MCF 10A (cell line): ENCODE measurements at places on chromosomes 7 and 10. TPM values are rescaled to one million over a fixed set of nuclear protein-coding genes. Genes with fewer than 3 reads are reported as not detected.

OPN4 gene
- total RNA-seq: not detected in 2 replicates

PDK4 gene
- total RNA-seq: 1.2 and 1.3 TPM in 2 replicates

OR9A2 gene
- total RNA-seq: not detected in 2 replicates

TAS2R41 gene
- total RNA-seq: not detected in 2 replicates

CTTNBP2 gene
- total RNA-seq: 0.17 and 0.98 TPM in 2 replicates

CNTNAP2 gene
- total RNA-seq: 1.0 and 1.1 TPM in 2 replicates

PNLIPRP3 gene
- 7.6 and 9.5 TPM in 2 replicates for total RNA-seq

SFXN4 gene
- total RNA-seq: 33.2 and 44.7 TPM in 2 replicates

GRCh38 chr10:43294241-43294658, 27.4 kb upstream of the RASGEF1A start:
- no peak overlapping the region for H3K27ac ChIP-seq
- H3K4me3 ChIP-seq: no peak overlapping the region
- no peak for DNase-seq
- no peaks in the 10 kb centered on the region for H3K27me3 ChIP-seq
- peaks cover 5% of the 10 kb centered on the region for H3K4me1 ChIP-seq
- H3K36me3 ChIP-seq: no peaks in the 10 kb centered on the region

GRCh38 chr7:149473251-149473650, 12.4 kb upstream of the ZNF777 start:
- H3K4me1 ChIP-seq: no peaks in the 10 kb centered on the region
- DNase-seq: no peak
- no peak overlapping the region for H3K27ac ChIP-seq

GRCh38 chr10:126140746-126141273, 244.4 kb downstream of the FANK1 start:
- DNase-seq: peak; percentile 13
- H3K4me1 ChIP-seq: no peaks in the 10 kb centered on the region
- no peak overlapping the region for H3K4me3 ChIP-seq
- H3K27ac ChIP-seq: no peak overlapping the region

DNA sequence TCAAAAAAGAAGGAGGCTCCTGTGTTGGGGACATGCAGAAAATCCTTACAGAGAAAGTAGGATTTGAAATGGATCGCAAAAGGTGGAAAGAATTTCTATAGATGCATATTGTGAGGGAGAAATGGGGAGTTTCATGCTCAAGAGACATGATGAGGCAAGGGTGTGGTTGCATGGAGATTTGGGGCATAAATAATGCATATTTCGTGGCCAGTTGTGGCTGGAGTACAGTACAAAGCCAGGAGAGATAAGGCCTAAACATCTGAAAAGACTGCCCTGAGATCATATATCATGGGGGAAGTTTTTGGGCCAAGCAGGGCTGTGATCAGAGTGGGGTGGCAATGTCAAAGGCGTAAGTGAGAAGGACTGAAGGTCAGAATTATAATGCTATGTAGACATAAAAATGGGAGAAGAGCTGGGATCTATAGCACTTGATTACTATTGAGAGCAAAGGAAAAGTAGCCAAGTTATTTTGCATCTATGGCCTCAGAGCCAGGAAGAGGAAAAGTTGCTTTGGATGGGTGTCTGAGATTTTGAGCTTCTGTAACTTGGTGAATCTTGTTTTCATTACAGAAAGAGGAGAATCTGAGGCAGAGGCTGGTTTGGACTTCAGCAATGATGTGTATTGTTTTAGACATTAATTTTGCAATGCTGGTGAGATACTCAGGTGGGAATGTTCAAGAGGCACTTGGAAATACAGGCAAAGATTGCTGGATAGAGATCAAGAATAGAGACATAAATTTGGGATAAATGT, 166.6 kb downstream of the INHBA start:
- no peak for DNase-seq
- H3K36me3 ChIP-seq: no peaks in the 10 kb centered on the region
- no peaks in the 10 kb centered on the region for H3K27me3 ChIP-seq
- peaks cover 8% of the 10 kb centered on the region for H3K4me1 ChIP-seq

- H3K4me1 ChIP-seq: peaks cover 63% of the 10 kb centered on the region
- H3K36me3 ChIP-seq: peaks cover 6% of the 10 kb centered on the region
- peak overlapping the region; percentile 84 for H3K27ac ChIP-seq
Observed at GRCh38 chr7:42095791-42096190, 141.2 kb downstream of the GLI3 start.

DNA sequence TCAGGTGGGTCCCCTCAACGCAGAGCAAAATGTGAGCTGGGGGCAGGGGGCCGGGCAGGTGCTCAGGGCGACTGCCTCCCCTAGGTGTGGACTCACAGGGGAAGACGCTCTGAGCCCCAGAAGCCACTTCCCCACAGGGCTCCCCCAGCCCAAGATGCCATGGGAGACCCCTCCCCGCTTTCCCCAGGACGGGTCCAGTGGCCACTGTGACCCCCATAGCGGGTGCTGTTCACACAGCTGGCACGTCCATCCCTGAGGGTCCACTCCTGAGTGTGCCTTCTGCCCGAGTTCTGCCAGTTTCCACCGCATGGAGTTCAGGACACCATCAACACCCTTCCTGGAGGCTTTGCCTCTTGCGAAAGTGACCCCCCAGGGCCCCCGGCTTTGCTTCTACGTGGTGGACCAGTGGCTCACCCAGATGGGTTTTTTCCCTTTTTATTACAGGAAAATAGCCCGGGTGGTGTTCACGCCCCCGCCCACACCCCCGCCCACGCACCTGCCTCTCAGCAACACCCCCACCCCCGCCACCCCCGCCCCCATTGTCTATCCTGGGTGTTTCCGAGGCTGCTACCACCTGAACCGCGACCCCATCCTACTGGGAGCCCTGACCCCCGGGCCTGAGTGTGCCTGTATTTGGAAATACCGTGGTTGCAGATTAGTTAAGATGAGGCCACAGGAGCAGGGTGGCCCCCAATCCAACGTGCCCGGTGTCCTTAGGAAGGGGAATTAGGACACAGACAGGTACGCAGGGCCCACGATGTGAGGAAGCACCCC, 32.0 kb downstream of the ADAP1 start:
- H3K36me3 ChIP-seq: no peaks in the 10 kb centered on the region
- no peaks in the 10 kb centered on the region for H3K27me3 ChIP-seq
- H3K4me3 ChIP-seq: no peak overlapping the region
- H3K27ac ChIP-seq: no peak overlapping the region
- DNase-seq: no peak

DNA sequence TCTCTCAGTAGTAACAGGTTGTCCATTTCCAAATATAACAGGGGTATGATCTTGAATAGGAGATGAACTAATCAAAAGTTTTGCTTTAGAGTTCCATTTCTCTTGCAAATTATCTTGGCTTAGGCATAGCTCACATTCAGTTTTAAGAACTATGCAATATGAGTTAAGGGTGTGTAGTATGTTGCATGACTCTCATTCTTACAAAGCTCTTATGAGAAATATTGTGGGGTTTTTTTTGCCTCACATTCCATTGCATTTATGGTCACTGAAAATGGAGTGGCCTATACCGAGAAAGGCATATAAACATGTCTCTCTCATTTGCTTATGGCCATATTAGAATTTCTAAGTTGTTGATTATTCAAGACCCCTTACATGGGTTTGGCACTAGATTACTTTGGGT, 48.5 kb upstream of the LAMB1 start:
- no peaks in the 10 kb centered on the region for H3K27me3 ChIP-seq
- peaks cover 6% of the 10 kb centered on the region for H3K4me1 ChIP-seq
- H3K4me3 ChIP-seq: no peak overlapping the region
- H3K27ac ChIP-seq: no peak overlapping the region
- H3K36me3 ChIP-seq: no peaks in the 10 kb centered on the region

GRCh38 chr10:117087521-117087920, 50.5 kb downstream of the VAX1 start:
- no peak overlapping the region for H3K27ac ChIP-seq
- DNase-seq: no peak
- peaks cover 6% of the 10 kb centered on the region for H3K36me3 ChIP-seq
- no peaks in the 10 kb centered on the region for H3K27me3 ChIP-seq

GRCh38 chr7:114214466-114214865, 200.1 kb upstream of the FOXP2 start:
- no peaks in the 10 kb centered on the region for H3K4me1 ChIP-seq
- H3K36me3 ChIP-seq: no peaks in the 10 kb centered on the region
- no peak overlapping the region for H3K27ac ChIP-seq
- no peak overlapping the region for H3K4me3 ChIP-seq

DNA sequence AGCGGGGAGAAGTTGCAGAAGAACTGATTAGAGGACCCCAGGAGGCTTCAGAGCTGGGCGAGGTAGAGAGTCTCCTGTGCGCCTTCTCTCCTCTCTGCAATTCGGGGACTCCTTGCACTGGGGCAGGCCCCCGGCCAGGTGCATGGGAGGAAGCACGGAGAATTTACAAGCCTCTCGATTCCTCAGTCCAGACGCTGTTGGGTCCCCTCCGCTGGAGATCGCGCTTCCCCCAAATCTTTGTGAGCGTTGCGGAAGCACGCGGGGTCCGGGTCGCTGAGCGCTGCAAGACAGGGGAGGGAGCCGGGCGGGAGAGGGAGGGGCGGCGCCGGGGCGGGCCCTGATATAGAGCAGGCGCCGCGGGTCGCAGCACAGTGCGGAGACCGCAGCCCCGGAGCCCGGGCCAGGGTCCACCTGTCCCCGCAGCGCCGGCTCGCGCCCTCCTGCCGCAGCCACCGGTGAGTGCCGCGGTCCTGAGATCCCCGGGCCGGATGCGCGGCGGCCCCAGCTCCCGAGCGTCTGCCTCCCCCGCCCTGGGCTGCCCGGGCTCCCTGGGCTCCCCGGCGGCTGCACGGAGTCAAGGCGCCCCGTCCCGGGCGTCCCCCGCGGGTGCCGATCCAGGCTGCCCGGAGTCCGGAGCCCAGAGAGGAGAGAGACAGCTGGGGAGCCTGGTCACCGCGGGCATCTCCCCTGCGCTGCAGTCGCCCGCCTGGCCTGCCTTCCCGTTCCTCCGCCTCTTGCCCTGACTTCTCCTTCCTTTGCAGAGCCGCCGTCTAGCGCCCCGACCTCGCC, at the start of gene PLAU:
Gene PLAU (plus strand): TSS at position 369 of the 789 bp plus-strand sequence. CDS start 424 bp downstream, outside the sequence.
- H3K36me3 ChIP-seq: peaks cover 5% of the 10 kb centered on the region
- H3K4me1 ChIP-seq: peaks cover 73% of the 10 kb centered on the region
- H3K4me3 ChIP-seq: peak within 1 kb of the TSS; percentile 97
- no peak for DNase-seq

- no peak overlapping the region for H3K4me3 ChIP-seq
- no peak for DNase-seq
- H3K27ac ChIP-seq: no peak overlapping the region
Observed at GRCh38 chr10:13953371-13953770, 366.6 kb downstream of the PRPF18 start.

GRCh38 chr10:22912763-22913384, 15.0 kb upstream of the ARMC3 start:
- no peak overlapping the region for H3K27ac ChIP-seq

DNA sequence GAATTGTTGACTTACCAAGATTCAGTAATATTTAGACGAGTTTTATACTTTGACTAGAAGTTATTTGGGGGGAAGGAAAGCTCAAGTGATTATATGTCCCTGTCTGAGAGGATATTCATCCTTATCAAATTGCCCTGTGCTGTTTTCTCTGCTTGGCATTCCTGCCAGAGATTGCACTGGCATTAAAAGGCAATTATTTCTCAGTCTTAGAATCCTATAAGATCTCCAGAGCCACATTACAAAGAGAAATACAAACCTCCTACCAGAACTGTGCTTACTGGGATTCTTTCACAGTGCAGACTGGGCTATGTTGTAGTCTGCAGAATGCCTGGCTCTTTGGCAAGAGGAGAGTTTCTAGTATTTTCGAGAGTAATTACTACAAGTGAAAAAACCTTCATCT, 342.4 kb downstream of the HGF start:
- H3K27ac ChIP-seq: no peak overlapping the region
- no peaks in the 10 kb centered on the region for H3K4me1 ChIP-seq
- H3K27me3 ChIP-seq: no peaks in the 10 kb centered on the region
- DNase-seq: no peak
- no peak overlapping the region for H3K4me3 ChIP-seq

- peaks cover 12% of the 10 kb centered on the region for H3K36me3 ChIP-seq
- H3K4me3 ChIP-seq: no peak overlapping the region
- H3K4me1 ChIP-seq: peaks cover 18% of the 10 kb centered on the region
- H3K27me3 ChIP-seq: no peaks in the 10 kb centered on the region
- no peak overlapping the region for H3K27ac ChIP-seq
Observed at GRCh38 chr7:138900035-138900828, 81.0 kb downstream of the KIAA1549 start.

- DNase-seq: peak; percentile 86
- no peaks in the 10 kb centered on the region for H3K36me3 ChIP-seq
- no peaks in the 10 kb centered on the region for H3K4me1 ChIP-seq
- no peaks in the 10 kb centered on the region for H3K27me3 ChIP-seq
Observed at GRCh38 chr10:91635401-91636400, 2.8 kb upstream of the PPP1R3C start.

DNA sequence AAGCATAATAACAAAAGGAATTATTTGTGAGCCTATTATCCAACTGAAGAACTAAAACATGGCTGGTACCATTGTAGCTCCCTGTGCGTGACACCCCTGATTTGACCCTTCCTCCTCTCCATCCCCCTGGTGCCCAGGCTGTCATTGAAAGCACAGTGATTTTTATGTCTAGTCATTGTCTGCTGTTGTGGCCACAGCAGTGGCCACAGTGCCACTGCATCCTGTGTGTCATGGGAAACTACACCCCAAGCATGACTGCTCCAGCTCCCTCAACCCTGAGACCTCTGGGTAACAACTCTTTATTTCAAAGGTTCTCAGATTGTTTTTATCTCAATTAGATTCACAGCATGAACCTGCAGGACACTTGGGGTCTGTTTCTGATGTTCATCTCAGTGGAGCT, 52.0 kb downstream of the ERLIN1 start:
- no peak overlapping the region for H3K4me3 ChIP-seq
- no peaks in the 10 kb centered on the region for H3K36me3 ChIP-seq

GRCh38 chr7:134290286-134290685, 26.4 kb downstream of the SLC35B4 start:
- DNase-seq: peak; percentile 63
- H3K27me3 ChIP-seq: no peaks in the 10 kb centered on the region
- H3K27ac ChIP-seq: peak overlapping the region; percentile 20
- H3K36me3 ChIP-seq: peaks cover 17% of the 10 kb centered on the region
- peaks cover 9% of the 10 kb centered on the region for H3K4me1 ChIP-seq
- H3K4me3 ChIP-seq: no peak overlapping the region

DNA sequence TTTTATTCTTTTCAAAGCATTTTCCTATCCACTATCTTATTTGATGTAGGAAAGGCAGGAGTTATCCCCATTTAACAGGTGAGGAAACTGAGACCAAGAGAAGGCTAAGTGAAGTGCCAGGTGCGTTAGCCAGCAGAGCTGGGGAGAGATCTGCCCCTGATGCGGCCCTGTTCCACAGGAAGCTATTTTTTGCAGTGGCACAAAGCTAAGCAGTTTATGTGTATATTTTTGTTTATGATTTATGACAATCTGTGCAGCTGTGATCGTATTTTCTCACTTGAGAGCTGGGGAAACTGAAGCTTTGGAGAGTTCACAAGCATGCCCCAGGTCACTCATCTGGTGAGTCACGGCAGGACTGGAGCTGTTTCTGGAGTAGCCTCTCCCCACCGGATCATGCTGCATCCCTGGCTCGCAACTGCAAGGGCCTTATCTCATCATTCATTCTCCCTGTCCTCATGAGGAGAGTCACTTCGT, 38.8 kb downstream of the SLC29A3 start:
- no peak for DNase-seq
- H3K27ac ChIP-seq: no peak overlapping the region
- no peak overlapping the region for H3K4me3 ChIP-seq
- H3K36me3 ChIP-seq: no peaks in the 10 kb centered on the region

- H3K27me3 ChIP-seq: no peaks in the 10 kb centered on the region
- no peak overlapping the region for H3K27ac ChIP-seq
- H3K36me3 ChIP-seq: peaks cover 6% of the 10 kb centered on the region
Observed at GRCh38 chr7:8092140-8092539, 123.5 kb downstream of the GLCCI1 start.
